ENCODE measurements at places on chromosomes 2 and 18. TPM values are rescaled to one million over a fixed set of nuclear protein-coding genes. Genes with fewer than 3 reads are reported as not detected.

- peak; percentile 10 for DNase-seq
Observed at GRCh38 chr2:59583173-59583765, 970.2 kb downstream of the BCL11A start.

GRCh38 chr2:38167968-38168350 is 92.0 kb upstream of the CYP1B1 start:
- DNase-seq, result no peak

DNA sequence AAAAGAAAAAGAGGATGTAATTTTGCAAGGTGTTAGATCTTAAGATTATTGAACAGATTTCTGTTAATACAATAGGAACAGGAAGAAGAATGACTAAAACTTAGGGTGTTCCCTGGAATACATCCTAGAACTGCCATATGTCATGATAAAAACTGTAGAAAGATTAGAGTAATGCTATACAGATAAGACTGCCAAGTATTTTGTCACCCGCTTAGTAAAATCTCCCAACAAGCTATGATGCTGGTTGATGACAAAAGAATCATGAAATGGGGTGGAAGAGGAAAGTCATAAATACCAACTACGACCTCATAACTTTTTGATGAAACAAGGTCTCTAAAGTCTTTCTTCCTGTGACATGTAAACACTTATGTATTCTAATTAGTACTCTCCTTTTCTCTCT is 163.6 kb upstream of the COL3A1 start:
- DNase-seq, result no peak

GRCh38 chr18:21684731-21685130 is 19.8 kb downstream of the ABHD3 start:
- no peak for DNase-seq

DNA sequence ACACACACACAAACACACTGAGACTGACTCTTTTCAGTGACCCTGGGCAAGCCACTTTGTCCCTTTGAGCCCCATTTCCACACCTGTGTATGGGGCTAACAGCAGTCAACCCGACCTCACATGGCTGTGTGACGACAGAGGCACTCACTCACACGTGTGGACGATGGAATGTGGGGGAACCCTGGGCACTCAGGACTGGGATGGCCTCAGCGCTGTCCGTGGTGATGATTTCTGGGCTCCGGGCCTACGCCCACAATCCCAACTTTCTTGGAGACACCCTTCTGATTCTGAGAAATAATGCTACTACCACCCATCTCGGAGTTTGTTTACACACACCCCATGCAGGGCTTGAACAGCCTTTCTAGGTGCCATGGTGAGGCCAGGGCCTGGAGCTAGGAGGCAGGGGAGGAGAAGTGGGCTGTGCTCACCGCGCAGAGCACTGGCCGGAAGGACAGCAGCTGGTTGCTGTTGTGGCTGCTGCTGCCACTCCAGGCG is 1.5 kb downstream of the CRYBA2 start:
- DNase-seq, result no peak

DNA sequence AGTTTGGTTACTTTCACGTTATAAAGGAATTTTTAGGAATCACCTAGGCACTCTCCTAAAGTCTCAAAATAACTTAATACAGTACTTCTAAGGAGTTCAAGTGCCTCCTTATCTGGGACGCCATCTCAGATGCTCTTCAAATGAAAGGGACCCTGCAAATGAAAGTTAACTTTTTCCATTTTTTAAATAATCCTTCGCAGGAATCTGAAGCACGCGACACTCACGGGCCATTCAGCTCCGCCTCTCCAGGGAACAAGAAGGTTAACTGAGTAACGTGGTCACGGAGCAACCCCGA is 537 bp upstream of the ZC3H15 start:
- no peak for DNase-seq

GRCh38 chr2:96174251-96175144 is 29.3 kb upstream of the DUSP2 start:
- DNase-seq, result peak; percentile 38

GRCh38 chr18:55314615-55315237 is 273.3 kb downstream of the TCF4 start:
- no peak for DNase-seq

GRCh38 chr2:2472881-2473280 is 141.8 kb upstream of the MYT1L start:
- DNase-seq, result no peak

GRCh38 chr2:126644630-126645191 is 11.2 kb upstream of the GYPC start:
- DNase-seq, result no peak

- DNase-seq, result no peak
Observed at GRCh38 chr18:21112140-21112473, 494 bp upstream of the ROCK1 start.

- DNase-seq, result peak; percentile 17
Observed at GRCh38 chr2:17979707-17980106, 101.2 kb downstream of the KCNS3 start.

- DNase-seq, result no peak
Observed at GRCh38 chr2:200222791-200223190, 83.7 kb upstream of the SPATS2L start.

- no peak for DNase-seq
Observed at GRCh38 chr2:180660881-180661685, 319.3 kb upstream of the UBE2E3 start.

- no peak for DNase-seq
Observed at GRCh38 chr2:38968021-38968420, 78.3 kb downstream of the ARHGEF33 start.

GRCh38 chr2:233811087-233811486 is 33.0 kb downstream of the MROH2A start:
- DNase-seq, result no peak

- no peak for DNase-seq
Observed at GRCh38 chr2:227036527-227036926, 127.5 kb downstream of the COL4A4 start.

GRCh38 chr2:124884315-124884714 is 859.2 kb downstream of the CNTNAP5 start:
- no peak for DNase-seq

GRCh38 chr2:128090575-128090944 is 440 bp upstream of the UGGT1 start:
- DNase-seq, result no peak

Gene RBBP8
- 43.4 TPM for total RNA-seq

Gene TTC32
- 4.5 TPM for total RNA-seq

Gene KLHL30
- total RNA-seq, result not detected

Gene MAL
- not detected for total RNA-seq

Gene MROH2A
- total RNA-seq, result not detected

Gene IL1F10
- total RNA-seq, result not detected

Gene TDRD15
- total RNA-seq, result not detected

Gene CCDC150
- total RNA-seq, result 8.4 TPM

Measured in HT1080 (cell line).